Stimulated activated CD4-positive, alpha-beta T cell treated with anti-CD3 and anti-CD28 coated beads, Interleukin-4, amount 100 ng/mL, for 1 hour (primary cell): ENCODE measurements at places on chromosomes 1 and 21.

- no peak for DNase-seq
Measured at GRCh38 chr21:43031121-43031619, 44.5 kb downstream of the CBS start.

- DNase-seq = no peak
Measured at GRCh38 chr1:66557157-66557556, 23.2 kb downstream of the SGIP1 start.

GRCh38 chr1:145961425-145962156 lies 2.8 kb downstream of the ANKRD34A start:
- DNase-seq = peak; percentile 68

GRCh38 chr1:231515748-231516147 lies 12.7 kb upstream of the TSNAX start:
- DNase-seq = no peak

DNA sequence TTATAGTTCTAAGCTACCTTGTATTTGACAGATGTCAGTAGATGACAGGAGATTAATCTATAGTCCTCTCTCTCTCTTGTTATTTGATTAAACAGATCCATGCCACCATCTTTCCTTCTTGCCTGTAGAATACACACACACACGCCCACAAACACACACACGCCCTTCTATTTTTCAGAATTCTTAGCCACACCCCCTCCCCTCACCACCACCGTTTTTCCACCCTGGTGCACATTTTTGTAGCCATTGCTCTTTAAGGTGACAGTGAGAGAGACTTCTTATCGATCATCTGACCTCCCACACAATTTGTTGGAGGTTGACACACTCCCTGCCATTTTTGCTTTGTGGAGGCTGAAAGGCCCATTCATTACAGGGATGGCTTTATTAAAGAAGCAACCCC lies 123.2 kb downstream of the NTNG1 start:
- DNase-seq = no peak

- DNase-seq = no peak
Measured at GRCh38 chr1:87869567-87869966, 540.9 kb downstream of the LMO4 start.

- DNase-seq = no peak
Measured at GRCh38 chr1:242199776-242200458, 201.0 kb upstream of the MAP1LC3C start.

DNA sequence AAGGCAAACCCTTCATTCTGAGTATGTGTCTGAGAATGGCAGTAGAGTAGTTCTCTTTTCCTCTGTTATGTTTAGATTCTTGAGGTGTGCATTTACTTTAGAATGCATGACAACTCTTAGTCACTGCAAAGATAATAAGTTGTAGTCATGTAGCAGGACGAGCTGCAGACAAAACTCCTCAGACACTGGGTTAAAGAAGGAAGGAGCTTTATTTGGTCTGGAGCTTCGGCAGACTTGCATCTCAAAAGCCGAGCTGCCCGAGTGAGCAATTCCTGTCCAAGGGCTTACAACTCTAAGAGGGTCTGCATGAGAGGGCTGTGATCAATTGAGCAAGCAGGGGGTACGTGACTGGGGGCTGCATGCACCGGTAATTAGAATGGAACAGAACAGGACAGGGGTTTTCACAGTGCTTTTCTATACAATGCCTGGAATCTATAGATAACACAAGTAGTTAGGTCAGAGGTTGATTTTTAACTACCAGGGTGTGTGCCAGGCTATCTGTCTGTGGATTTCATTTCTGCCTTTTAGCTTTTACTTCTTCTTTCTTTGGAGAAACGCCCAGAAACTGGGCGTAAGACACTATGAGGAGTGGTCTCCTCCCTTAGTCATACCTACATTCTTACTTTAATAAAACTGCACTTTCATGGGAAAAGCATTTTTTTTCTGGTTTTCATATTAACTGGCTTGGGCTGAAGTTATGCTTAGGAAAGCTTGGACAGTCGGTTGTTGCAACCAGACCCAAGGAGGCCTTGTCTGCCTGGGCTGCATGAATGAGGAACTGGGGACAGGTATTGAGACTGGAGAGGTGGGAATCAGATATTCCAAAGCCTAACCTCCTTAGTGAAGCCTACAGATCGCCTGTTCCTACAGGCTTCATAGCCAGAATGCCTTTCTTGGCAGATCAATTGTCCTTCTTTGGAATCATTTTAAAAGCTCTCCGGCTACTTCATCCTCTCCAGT lies 115.1 kb downstream of the RHOU start:
- no peak for DNase-seq

GRCh38 chr1:115567431-115567830 lies 74.3 kb upstream of the VANGL1 start:
- DNase-seq = no peak

DNA sequence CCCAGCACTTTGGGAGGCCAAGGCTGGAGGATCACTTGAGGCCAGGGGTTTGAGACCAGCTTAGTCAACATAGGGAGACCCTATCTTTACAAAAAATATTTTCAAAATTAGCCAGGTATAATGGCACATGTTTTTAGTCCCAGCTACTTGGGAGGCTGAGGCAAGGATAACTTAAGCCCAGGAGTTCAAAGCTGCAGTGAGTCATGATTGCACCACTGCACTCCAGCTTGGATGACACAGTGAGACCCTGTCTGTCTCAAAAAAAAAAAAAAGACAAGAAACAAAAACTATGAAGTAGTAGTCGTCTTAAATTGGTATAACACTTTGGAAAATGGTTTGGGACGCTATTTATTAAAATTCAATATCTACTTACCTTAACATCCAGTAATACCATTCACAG lies 7.7 kb downstream of the AIM2 start:
- no peak for DNase-seq

DNA sequence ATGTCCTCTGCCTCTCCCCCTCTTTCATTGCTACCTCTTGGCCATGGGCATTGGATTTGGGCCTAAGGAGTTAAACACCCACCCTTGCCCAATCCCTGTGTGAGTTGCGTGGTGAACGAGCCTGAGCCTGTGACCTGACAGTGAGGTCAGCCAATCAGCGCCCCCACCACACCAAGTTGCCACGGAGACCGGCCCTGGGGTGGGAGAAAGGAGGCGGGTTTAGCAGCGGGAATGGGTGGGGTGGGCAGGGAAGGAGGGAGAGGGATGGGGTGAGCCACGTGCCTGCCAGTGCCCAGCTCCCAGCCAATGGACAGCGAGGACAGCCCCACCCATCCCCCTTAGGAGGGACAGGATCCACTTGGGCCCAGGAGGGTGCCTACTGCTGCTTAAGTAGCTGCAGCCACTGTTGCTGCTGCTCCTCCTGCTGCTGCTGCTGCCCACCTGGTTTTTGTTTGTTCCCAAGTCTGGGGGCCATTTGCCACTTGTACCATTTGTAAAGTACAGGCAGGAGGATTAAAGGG lies 9.5 kb downstream of the ZBTB7B start:
- no peak for DNase-seq

GRCh38 chr1:24768873-24769605 lies 23.8 kb downstream of the CLIC4 start:
- DNase-seq = no peak

GRCh38 chr1:14148526-14148925 lies 448.5 kb downstream of the PRDM2 start:
- no peak for DNase-seq

DNA sequence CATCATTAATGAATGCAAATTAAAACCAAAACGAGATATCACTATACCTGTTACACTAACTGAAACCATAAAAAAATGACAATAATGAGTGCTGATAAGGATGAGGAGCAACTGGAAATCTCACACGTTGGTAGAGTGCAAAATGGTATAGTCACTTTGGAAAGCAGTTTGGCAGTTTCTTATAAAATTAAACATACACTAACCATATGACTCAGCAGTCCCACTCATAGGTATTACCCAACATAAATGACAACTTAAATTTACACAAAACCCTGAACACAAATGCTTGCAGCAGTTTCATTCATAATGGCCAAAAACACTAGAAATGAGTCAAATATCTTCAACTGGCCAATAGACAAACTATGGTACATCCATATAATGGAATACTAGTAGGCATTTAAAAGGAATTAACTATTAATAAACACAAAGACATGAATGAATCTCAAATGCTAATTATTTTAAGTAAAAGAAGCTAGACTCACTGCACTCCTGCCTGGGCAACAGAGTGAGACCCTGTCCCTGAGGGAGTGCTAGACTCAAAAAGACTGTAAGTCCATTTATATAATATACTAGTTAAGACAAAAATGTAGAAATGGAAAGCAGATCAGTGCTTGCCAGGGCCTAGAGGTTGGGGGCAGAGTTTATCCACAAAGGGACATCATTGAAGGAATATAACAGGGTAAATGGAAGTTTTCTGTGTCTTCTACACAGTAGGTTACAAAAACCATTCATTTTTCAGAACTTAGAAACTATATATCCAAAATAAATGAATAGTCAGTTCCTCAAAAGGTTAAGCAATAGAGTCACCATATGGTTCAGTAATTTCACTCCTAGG lies 77.4 kb downstream of the EIF4G3 start:
- DNase-seq = no peak

DNA sequence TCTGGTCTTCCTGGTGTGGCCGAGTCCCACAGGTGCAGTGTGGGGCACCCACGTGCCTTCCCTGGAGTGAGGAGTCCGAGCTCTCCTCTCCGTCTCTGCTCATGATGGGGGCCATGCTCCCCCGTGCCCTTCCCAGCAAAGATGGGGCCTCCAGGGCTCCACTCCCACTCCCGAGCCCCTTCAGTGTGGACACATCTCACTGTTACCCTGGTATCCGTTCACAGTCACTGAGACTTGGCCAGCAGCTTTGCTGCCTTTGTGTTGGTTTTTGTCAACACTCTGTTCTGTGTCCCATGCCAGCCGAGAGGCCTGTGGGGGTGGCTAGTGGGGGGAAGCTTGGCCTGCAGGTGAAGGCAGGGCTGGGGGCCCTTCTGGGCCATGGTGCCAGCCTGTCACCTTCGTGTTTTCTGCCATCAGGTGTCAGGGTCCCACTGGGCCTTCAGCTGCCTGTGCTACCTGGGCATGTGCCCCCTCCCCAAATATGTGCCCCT lies 46.9 kb upstream of the POFUT2 start:
- no peak for DNase-seq

DNA sequence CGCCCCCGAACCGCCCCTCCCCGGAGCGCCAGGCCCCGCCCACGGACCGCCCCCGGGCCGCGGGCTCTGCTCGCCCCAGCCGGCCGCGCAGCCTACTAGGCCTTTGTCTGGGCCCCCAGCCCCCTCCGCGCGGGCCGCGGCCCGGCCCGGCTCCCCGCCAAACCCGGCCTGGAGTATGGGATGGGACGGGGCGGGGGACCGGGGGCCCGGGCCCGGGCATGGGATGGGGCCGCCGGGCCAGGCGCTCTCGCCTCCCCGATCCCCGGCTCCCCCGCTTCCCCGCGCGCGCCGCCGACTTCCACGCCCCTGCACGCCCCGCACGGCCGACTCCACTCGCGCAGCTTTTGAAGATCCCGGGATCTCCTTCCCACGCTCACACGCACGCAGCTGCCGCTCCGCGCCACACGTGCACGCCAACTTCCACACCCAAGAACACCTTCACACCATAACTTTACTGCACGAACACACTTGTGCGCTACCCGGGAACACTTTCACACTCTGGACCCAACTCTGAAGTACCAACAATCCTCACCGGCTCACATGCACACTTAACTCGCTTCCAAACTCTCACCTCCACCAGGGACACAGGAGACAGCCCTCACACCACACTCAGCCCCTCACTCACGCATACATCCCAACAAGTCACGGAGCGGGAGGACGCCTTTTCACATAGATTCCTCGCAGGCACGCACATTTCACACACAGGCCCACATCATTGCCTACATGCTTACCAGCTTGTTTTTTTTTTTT lies 437 bp upstream of the HSPG2 start:
- DNase-seq = peak; percentile 71

DNA sequence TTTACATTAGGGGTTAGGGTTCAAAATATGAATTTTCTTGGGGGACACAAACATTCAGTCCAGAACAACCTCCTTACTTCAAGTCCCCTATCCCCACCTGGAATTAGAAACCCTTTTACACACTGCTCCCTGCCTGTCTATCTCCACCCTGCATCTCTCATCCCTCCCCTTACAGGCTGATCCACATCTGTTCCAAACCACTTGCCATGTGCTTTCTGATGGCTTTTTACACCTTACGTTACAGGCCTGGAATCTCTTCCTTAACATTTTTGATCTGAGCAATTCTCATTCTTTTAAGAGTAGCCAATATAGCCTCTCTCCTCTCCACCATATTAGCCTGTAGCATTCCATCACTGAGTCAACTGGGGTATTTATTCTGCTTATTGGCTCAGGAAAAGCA lies 122.0 kb downstream of the PTBP2 start:
- no peak for DNase-seq

DNA sequence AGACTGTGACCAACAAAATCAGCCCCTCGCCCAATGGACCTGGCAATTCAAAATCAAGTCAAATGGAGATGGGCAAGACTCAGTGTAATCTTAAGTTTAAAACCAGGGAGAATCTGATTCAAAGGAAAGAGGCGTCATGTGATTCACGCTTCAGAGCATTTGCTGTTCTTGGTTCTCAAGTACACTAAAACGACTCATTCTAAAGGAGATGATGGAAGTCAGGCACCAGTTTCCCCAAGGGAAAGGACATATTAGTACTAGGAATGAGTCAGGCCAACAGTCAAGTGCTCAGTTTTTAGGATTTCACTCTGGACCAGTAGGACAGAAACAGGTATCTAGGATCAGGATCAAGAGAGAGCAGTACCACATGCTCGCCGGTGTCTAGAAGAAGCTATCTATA lies 429.6 kb downstream of the PLPP3 start:
- DNase-seq = no peak
